ENCODE measurements at places on chromosomes 13 and 19.
A peak's percentile ranks its signal among the peaks of the same experiment; 100 is the strongest.

DNA sequence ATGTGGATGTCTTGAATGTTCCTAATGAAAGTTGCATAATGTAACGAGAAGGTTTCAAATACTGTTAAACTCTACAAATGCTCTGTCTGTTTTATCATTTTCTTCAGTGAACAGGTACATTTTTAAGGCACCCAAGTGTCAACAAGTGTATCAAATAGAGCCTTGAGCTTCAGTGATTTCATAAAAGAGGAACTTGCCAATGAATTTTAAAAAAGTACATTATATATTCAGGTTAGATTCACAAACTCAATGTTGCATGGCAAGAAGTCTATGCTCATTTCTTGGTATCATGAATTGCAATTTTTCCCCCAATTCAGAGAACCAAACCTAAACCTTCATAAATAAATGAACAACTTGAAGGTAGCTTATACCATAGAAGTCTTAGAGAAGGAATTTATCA is 838.8 kb downstream of the PCDH9 start:
- no peak for DNase-seq

DNA sequence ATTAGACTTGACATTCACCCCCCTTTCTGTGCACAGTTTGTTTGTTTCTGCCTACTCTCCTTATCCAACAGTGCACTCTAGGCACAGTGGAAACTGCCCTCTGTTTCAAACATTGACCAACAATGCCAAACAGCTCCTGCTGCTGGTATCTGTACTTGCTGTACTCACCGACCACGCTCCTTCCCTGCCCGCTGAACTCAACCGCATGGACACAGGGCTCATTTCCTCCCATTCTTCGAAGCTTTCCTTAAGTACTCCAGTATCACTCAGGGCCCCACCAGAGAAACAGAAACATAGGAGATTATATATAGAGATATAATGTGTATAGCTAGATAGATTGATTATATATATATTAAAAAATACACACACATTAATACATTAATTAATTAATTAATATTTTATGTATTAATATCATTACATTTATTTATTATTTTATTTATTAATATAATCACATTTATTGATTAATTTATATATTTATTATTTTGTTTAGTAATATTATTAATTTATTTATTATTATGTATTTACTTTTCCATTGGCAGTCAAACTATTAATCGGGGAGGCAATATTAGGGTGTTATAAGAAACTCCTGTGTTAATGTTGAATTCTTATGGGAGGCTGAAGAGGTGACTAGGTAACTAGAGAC is 1528.2 kb downstream of the EFNB2 start:
- no peak for DNase-seq

DNA sequence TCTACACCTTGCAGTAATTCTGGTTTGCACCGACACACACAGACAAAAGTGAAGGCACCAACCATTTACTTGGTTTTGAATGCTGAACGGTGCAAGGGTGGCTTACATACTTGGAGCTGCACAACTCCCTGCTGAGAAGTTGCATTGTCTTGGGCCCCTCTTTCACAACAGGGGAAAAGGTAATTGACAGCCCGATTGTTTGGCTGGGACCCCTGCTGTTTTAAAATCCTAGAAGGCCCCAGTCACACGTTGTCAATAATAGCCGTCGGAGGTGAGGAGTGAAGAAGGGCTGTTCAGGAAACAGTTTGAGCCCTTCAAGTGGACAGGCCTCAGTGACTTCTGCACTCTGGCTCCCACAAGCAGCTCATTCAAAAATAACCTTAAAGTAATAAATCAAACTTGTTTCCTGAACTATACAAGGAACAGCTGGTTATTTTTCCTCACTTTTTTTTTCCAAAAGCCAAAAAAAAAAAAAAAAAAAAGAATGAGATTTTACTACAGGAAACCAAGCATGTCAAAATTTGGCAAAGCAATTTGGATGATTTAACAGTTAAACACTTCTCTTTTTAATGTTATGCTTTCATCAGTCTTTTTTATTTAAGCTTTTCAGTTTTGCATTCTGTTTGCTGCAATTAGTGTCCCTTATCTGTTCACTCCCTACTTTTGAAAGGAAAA is 19.0 kb upstream of the SPRY2 start:
- peak; percentile 7 for DNase-seq

DNA sequence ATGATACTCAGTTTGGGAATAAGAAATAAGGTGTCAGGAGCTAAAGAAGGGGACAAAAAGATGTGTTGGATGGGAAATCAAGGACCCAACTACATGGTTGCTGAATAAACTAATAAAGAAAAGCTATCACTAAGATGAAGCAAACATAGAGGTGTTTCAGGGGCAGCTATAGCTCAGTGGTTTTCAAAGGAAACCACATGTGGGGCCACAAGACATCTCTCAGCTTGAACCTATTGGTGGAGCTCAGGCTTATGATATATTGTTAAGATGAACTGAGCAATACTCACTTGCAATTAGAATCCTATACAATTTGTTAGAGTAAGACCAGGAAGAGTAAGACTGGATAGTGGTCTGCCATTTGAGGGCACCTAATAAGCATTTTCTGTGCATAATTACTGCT is 45.1 kb upstream of the SPRY2 start:
- no peak for DNase-seq

DNA sequence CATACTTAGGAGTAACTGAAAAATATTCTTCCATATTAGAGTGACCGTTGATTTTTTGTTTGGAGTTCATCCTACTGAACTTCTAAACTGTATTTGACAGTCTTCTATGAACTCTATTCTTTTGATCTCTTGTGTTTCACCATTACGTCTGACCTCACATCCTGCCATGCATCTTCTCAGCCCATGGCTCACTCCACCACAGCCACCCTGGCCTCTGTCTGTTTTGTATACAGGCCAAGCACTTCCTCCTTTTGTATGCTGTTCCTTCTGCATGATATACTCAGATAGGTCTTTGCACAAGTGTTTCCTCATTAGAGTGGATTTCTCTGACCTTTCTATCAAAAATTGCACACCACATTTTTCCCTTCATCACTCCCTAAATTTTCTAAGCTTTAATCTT is 119.9 kb downstream of the MAB21L1 start:
- no peak for DNase-seq

GRCh38 chr19:40800339-40800996 is 1.5 kb downstream of the EGLN2 start:
- no peak for DNase-seq

- no peak for DNase-seq
These were observed 6.5 kb upstream of the MIA start for GRCh38 chr19:40768869-40769268.

DNA sequence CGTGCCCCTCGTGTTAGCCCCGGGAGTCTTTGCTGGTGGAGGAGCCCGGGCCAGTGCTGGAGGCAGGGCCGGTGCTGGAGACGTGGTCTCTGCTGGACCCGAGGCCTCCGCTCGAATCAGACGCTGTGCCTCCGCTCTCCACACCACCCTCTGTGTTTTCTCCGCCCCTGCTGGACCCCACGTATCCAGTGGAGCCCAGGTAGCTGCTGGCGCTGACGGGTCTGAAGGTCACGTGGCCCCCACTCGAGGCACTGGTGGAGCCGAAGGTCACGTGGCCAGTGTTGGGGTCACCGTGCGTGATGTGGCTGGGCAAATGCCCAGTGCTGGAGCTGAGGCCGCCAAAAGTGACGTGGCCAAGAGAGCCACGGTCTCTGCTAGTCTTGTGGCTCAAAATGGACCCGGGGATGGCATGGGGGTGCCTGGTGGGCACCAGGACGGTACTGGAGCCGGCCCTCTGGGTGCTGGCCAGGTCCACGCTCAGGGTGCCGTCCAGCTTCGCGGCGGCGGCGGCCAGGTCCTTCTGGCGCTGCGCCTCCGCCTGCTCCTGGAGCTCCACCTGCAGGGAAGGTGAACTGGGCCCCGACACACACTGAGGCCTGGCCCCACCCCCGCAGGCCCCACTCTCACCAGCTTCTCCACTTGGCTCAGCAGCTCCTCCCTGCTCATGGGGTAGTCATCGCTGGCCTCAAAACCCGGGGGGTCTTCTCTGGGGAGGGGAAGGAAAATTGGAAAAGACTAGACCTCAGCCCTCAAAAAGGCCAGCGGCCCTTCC is 27.3 kb downstream of the ZNF114 start:
- no peak for DNase-seq

- DNase-seq, result peak; percentile 86
These were observed 14.1 kb upstream of the PRKD2 start for GRCh38 chr19:46731007-46731501.

DNA sequence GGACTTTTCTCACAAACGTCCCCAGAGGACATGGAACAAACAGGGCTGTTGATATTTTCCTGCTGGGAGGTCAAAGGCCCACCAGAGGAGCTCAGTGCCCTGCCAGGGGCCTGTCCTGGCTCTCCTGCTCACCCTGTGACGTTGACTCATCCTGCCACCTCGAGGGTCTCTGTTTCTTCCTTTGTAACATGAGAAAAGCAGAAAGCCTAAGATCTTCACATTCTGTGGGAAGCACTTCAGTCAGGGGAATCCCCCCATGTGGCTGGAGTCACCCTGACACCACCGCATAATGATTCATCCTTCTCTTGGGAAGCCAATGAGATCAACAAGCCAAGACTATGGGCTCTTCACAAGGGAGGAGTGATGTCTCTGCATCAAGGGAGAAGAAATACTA is 147.9 kb downstream of the KATNAL1 start:
- peak; percentile 84 for DNase-seq

Measured in Caki2 (cell line).